ENCODE measurements at places on chromosomes 3 and 15.

DNA sequence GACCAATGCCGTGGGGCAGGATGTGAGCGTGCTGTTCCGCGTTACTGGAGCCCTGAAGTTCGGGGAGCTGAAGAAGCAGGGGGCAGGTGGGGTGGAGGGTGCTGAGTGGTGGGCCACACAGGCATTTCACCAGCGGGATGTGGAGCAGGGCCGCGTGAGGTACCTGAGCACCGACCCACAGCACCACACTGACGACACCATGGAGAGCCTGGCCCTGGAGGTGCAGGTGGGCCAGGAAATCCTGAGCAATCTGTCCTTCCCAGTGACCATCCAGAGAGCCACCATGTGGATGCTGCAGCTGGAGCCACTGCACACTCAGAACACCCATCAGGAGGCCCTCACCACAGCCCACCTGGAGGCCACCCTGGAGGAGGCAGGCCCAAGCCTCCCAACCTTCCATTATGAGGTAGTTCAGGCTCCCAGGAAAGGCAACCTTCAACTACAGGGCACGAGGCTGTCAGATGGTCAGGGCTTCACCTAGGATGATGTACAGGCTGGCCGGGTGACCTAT lies 179.6 kb downstream of the TBC1D2B start:
- no peak for DNase-seq

GRCh38 chr15:87633525-87633924 lies 623.0 kb downstream of the NTRK3 start:
- no peak for DNase-seq

GRCh38 chr3:165446555-165446954 lies 250.4 kb upstream of the SLITRK3 start:
- DNase-seq, result no peak

DNA sequence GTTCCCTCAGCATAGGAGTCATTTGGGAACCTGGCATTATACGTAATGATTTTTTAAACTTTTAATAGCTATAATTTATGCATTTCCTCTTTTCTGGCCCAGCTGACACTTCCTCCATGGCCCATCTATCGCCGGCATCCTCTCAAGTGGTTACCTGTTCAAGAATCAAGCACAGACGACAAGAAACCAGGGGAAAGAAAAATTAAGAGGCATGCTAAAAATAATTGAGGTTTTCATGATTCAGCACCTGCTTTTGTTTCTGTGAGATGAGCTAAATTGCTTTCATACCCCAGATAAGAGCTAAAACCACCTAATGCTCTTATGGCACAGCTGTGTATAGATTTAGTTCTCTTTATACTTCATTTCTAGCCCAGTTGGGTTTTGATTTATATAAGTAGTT lies 1.7 kb downstream of the SPCS1 start:
- no peak for DNase-seq

DNA sequence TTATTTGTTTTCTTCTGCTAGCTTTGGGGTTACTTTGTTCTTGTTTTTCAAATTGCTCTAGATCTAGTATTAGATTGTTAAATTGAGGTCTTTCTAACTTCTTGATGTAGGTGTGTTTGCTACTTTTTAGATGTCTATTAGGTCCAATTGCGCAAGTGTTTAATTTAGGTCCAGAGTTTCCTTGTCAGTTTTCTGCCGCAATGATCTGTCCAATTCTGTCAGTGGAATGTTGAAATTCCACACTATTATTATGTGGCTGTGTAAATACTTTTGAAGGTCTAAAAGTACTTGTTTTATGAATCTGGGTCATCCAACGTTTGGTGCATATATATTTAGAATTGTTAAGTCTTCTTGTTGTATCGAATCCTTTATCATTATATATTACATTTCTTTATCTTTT lies 324.4 kb upstream of the SGO1 start:
- DNase-seq, result no peak

GRCh38 chr3:130779031-130779430 lies 32.4 kb upstream of the PIK3R4 start:
- no peak for DNase-seq

DNA sequence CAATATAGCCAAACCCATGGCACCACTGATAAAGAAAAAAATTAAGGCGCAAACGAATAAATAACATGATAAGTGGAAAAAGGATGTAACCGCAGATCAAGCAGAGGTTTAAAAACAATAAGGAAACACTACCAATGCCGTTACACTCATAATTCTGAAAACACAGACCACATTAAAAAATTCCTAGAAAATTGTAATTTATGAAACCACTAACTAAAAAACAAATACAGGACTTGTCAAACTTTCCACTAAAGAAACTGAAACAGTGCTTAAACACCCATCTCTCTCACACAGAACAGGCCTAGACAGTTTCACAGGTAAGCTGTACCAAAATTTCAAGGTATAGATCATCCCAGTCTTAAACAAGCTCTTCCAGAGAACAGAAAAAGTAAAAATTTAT lies 28.4 kb downstream of the PCSK6 start:
- DNase-seq, result no peak

GRCh38 chr15:64695561-64695992 lies 79.8 kb downstream of the RBPMS2 start:
- DNase-seq, result no peak

DNA sequence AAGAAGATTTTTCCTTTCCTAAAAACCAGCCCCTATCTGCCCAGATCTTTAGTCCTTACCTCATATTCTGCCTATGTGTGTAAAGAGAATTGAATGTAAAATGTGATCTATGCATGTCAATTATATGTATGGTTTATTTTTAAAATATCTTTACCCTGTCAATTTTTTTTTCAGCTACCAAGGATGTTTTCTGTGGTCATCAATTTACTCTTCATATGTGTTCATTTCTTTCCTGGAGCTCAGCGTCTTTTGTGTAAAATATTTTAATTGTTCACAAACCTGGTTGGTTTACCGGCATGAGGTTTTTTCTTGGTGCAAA lies 1.7 kb upstream of the NR2F2 start:
- DNase-seq, result no peak

GRCh38 chr3:149532489-149533180 lies 58.1 kb downstream of the TM4SF4 start:
- DNase-seq, result no peak

- no peak for DNase-seq
Observed at GRCh38 chr3:135576751-135577150, 388.8 kb upstream of the PPP2R3A start.

GRCh38 chr15:47332481-47332880 lies 384.8 kb upstream of the SEMA6D start:
- no peak for DNase-seq

GRCh38 chr3:78015856-78016255 lies 976.0 kb downstream of the ROBO2 start:
- DNase-seq, result no peak

GRCh38 chr15:66701422-66702034 lies 508 bp upstream of the SMAD6 start:
- DNase-seq, result no peak

- no peak for DNase-seq
Observed at GRCh38 chr3:186810336-186810996, 4.2 kb upstream of the RFC4 start.

GRCh38 chr3:151817473-151817872 lies 3.6 kb downstream of the AADAC start:
- no peak for DNase-seq

DNA sequence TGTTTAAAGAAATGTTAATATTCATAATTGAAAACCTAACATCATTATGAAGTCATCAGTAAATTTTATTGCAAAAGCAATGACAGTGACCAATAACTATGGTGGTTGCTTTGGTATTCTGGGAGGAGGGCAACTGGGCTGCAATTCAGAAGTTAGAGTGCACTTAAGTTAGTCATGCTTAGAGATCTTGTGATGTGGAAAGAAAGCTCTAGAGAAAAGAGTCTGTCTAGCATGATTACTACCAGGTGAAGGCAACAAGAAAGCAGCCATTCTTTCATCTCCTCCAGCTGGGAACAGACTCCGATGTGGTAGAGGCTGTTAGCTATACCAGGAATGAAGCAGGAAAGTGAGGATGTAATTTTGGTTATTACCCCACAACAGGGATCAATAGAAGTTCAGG lies 625.6 kb downstream of the SI start:
- DNase-seq, result no peak

DNA sequence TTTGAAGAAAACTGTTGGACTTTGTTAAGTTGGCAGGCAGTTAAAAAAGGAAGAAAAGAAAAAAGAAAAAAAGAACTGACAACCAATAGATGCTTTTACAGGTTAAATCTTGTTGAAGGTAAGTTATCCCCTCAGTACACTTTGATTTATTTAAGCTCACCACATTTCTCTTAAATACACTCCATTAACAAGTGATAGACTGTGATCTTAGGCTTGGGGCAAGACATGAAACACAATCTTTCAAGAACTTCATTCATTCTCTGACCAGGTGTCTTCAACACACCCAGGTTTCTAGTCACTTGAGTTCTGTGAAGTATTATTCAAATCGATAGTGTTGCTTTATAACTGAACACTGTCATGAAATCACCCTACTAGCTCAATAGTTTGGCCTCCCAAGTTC lies 751.9 kb downstream of the ROBO1 start:
- DNase-seq, result no peak

GRCh38 chr3:64666171-64666588 lies 21.6 kb downstream of the ADAMTS9 start:
- no peak for DNase-seq

GRCh38 chr3:72380193-72380592 lies 468.1 kb downstream of the SHQ1 start:
- DNase-seq, result no peak

All from stimulated activated CD8-positive, alpha-beta memory T cell treated with anti-CD3 and anti-CD28 coated beads, Interleukin-7, amount 100 ng/mL, for 48 hours (primary cell).